ENCODE measurements at places on chromosomes 6 and 20.
A peak's percentile ranks its signal among the peaks of the same experiment; 100 is the strongest.

DNA sequence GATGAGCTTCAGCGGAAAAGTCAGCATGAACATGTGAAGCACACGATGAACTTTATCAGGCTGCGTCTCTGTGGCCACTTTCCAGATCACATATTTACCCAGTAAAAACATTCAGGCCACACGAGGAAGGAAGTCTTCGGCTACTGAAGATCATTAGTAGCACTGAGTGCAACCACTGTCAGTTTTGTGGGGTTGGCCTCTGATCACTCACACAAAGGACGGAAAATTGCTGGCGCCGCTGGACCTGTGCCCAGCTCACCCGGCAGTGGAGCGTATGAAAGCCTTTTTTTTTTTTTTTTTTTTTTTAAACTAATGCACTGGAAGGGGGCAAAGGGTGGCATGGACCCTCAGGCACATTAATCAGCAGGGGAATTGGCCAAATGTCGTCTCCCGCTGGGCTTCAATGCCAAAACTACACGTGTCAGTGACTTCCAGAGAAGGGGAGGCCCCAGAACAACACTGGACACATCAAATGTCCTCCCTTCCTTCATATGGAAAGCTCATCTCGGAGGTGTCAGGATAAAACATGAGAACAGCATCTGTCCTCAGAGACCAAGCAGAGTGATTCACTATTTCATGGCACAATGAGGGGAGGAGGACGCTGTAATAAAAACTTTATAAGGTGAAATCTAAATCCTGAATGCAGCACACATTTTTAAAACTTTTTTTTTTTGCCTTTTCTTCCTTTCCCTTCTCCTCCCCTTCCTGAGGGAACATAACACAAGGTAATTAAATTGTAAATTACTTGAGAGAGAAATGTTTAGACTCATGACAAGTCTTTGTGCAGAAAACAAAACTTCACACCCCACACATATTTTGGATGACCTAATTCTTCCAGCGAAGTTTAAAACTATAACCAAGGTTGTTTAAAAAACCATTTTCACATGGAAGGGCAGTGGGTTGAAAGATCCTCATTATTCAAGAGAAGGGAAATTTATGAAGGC lies 223.4 kb downstream of the FOXC1 start:
- DNase-seq: peak; percentile 26

DNA sequence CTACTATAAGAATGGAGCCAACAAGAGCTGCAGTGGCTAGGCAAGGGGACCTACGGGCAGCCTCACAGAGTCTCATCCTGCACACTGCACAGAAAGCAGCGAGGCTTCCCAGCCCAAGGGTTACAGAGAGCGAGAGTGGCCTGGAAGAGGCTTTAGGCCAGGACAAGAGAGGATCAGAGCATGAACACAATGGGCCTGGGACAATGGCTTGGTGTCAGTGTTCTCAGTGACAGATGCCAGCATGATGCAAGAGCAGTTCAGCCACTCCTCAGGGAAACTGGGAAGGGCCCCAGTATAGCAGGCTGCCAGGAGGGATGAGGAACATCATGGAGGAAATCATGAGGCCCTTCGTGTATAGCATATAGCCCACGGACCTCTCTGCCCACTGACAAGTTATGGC lies 108.0 kb downstream of the NUS1 start:
- no peak for DNase-seq

DNA sequence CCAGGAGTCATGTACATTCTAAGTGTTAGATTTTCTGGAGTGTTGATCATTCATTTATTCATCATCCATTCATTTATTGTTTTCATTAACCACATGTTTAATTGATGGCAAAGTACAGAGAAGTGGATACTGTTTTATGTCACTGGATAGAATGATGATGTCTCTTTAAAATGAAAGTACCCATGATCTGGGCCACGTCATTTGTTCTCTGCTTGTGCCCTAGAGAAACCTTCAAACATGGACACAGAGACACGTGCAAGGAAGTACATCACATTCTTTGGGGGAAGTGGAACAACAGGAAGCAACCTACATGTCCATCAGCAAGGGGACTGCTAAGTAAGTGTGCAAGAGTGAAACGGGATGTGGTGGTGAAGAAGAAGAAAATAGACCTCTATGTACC lies 75.8 kb upstream of the TSHZ2 start:
- no peak for DNase-seq

- DNase-seq: no peak
Measured at GRCh38 chr6:6971369-6971768, 136.4 kb upstream of the RREB1 start.

GRCh38 chr6:75170691-75171560 lies 34.9 kb downstream of the COL12A1 start:
- no peak for DNase-seq

GRCh38 chr6:132830334-132830751 lies 16.0 kb downstream of the RPS12 start:
- DNase-seq: no peak

GRCh38 chr20:58713801-58714339 lies 21.3 kb downstream of the NPEPL1 start:
- peak; percentile 10 for DNase-seq

All from testis (tissue), 5 donors.